ENCODE measurements at places on chromosomes 1 and 21. TPM values are rescaled to one million over a fixed set of nuclear protein-coding genes. Genes with fewer than 3 reads are reported as not detected.
A peak's percentile ranks its signal among the peaks of the same experiment; 100 is the strongest.

- no peaks in the 10 kb centered on the region for H3K27me3 ChIP-seq
- no peaks in the 10 kb centered on the region for H3K36me3 ChIP-seq
- peaks cover 26% of the 10 kb centered on the region for H3K4me1 ChIP-seq
- no peak overlapping the region for H3K4me3 ChIP-seq
- peak overlapping the region; percentile 81 for H3K27ac ChIP-seq
Observed at GRCh38 chr1:228937851-228938536, 202.7 kb downstream of the RHOU start.

- H3K4me1 ChIP-seq: no peaks in the 10 kb centered on the region
- no peaks in the 10 kb centered on the region for H3K27me3 ChIP-seq
- DNase-seq: no peak
- no peak overlapping the region for H3K27ac ChIP-seq
- H3K36me3 ChIP-seq: no peaks in the 10 kb centered on the region
- no peak overlapping the region for H3K4me3 ChIP-seq
Observed at GRCh38 chr1:217333939-217334338, 297.0 kb downstream of the GPATCH2 start.

The STYXL2 gene
- total RNA-seq: 393 TPM

GRCh38 chr1:204493145-204493983, 1.2 kb downstream of the PIK3C2B start:
- H3K27ac ChIP-seq: peak overlapping the region; percentile 88
- peak; percentile 70 for DNase-seq
- peaks cover 13% of the 10 kb centered on the region for H3K4me1 ChIP-seq
- H3K4me3 ChIP-seq: peak overlapping the region; percentile 78

The KCNJ9 gene
- total RNA-seq: not detected

The TFF1 gene
- total RNA-seq: not detected

The PLEKHN1 gene
- not detected for total RNA-seq

The SIPA1L2 gene
- 95.1 TPM for total RNA-seq

DNA sequence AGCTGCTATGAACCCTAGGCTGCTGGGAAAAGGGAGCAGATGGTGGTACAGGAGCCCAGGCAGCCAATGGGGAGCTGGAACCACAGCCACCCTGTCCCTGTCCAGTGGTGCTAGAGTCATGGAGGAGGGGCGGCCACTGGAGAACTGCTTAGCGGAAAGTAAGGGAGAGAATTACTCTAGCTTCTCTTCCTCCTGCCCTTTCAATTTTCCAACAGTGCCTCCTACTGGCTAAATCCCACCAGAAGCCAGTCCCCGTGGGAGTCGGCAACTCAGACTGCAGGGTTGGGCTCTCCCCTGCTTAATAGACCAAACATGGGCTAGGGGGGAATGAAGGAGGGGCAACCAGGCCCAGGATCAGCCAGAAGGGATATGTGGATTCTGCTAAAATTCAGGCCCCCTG, 154.5 kb downstream of the ACTL8 start:
- H3K4me1 ChIP-seq: no peaks in the 10 kb centered on the region
- H3K36me3 ChIP-seq: no peaks in the 10 kb centered on the region
- H3K27me3 ChIP-seq: no peaks in the 10 kb centered on the region
- no peak overlapping the region for H3K4me3 ChIP-seq

- H3K36me3 ChIP-seq: no peaks in the 10 kb centered on the region
- DNase-seq: no peak
- no peaks in the 10 kb centered on the region for H3K27me3 ChIP-seq
- H3K27ac ChIP-seq: no peak overlapping the region
- H3K4me3 ChIP-seq: no peak overlapping the region
Observed at GRCh38 chr1:184990204-184990603, 15.9 kb upstream of the NIBAN1 start.

- peaks cover 4% of the 10 kb centered on the region for H3K4me1 ChIP-seq
- H3K36me3 ChIP-seq: no peaks in the 10 kb centered on the region
- no peak overlapping the region for H3K27ac ChIP-seq
- DNase-seq: no peak
Observed at GRCh38 chr1:20143734-20144565, 4.8 kb downstream of the PLA2G2F start.

DNA sequence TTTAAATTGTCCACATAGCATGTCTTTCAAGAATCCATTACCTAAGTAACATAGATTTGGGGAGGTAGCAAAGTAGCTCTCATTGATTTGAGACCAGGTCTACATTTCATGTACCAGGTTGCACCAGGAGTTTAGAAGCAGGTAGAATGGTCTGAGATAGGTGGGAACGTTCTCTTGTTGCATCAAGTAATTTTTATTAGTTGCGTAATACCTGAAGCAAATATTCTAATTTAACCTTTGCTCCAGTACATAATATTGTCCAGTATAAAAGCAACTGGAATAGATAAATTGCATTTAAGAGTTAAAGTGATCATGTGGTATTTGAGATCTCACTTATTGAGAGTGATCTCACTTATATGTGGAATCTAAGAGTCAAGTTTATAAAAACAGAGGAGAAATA, 597.1 kb upstream of the PRMT6 start:
- no peak overlapping the region for H3K27ac ChIP-seq
- no peaks in the 10 kb centered on the region for H3K27me3 ChIP-seq
- H3K4me3 ChIP-seq: no peak overlapping the region
- no peaks in the 10 kb centered on the region for H3K4me1 ChIP-seq

The C2CD2 gene
- total RNA-seq: 8.5 TPM

The FCRL2 gene
- 0.17 TPM for total RNA-seq

DNA sequence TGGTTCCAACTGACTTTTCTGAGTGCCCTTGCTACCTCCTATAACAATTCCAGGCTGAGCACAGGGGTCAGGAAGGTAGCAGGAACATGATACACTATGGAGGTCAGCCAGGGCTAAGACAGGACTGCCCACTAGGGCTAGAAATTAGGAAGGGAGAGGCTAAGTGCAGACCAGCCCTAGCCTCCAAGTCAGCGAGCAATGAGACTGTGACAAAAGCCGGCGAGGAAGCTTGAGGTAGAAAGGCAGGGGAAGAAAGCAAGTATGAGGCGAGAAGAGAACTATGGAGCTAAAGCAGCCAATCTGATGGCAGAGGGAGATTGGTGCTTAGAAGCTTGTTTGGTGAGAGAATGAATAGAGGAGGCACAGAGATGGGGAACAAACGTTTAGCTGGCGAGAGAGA, 4.7 kb downstream of the UROD start:
- H3K4me1 ChIP-seq: peaks cover 3% of the 10 kb centered on the region
- no peaks in the 10 kb centered on the region for H3K27me3 ChIP-seq
- H3K36me3 ChIP-seq: peaks cover 12% of the 10 kb centered on the region
- no peak overlapping the region for H3K27ac ChIP-seq
- H3K4me3 ChIP-seq: no peak overlapping the region

GRCh38 chr1:8202182-8202905, 115.6 kb upstream of the SLC45A1 start:
- H3K27me3 ChIP-seq: no peaks in the 10 kb centered on the region
- peaks cover 53% of the 10 kb centered on the region for H3K4me1 ChIP-seq
- peak overlapping the region; percentile 27 for H3K4me3 ChIP-seq
- peak; percentile 52 for DNase-seq
- peak overlapping the region; percentile 74 for H3K27ac ChIP-seq

- no peak overlapping the region for H3K27ac ChIP-seq
- H3K36me3 ChIP-seq: no peaks in the 10 kb centered on the region
- no peak overlapping the region for H3K4me3 ChIP-seq
- no peak for DNase-seq
- no peaks in the 10 kb centered on the region for H3K4me1 ChIP-seq
Observed at GRCh38 chr1:218614031-218614430, 268.9 kb downstream of the TGFB2 start.

The IL22RA1 gene
- not detected for total RNA-seq

GRCh38 chr1:13801655-13802486, 101.9 kb downstream of the PRDM2 start:
- DNase-seq: no peak
- H3K36me3 ChIP-seq: peaks cover 4% of the 10 kb centered on the region
- H3K4me1 ChIP-seq: peaks cover 9% of the 10 kb centered on the region
- H3K27ac ChIP-seq: no peak overlapping the region

- H3K27me3 ChIP-seq: no peaks in the 10 kb centered on the region
- no peak overlapping the region for H3K27ac ChIP-seq
- no peak overlapping the region for H3K4me3 ChIP-seq
- no peak for DNase-seq
- no peaks in the 10 kb centered on the region for H3K4me1 ChIP-seq
- no peaks in the 10 kb centered on the region for H3K36me3 ChIP-seq
Observed at GRCh38 chr1:76482272-76482671, 385.0 kb upstream of the ST6GALNAC5 start.

The NBPF12 gene
- total RNA-seq: 3.2 TPM

GRCh38 chr1:232822530-232822929, 17.3 kb downstream of the MAP10 start:
- no peak overlapping the region for H3K27ac ChIP-seq
- H3K27me3 ChIP-seq: no peaks in the 10 kb centered on the region
- no peak for DNase-seq
- H3K36me3 ChIP-seq: no peaks in the 10 kb centered on the region
- no peaks in the 10 kb centered on the region for H3K4me1 ChIP-seq

GRCh38 chr1:21332554-21333311, 42.5 kb upstream of the ECE1 start:
- no peaks in the 10 kb centered on the region for H3K36me3 ChIP-seq
- peak overlapping the region; percentile 90 for H3K27ac ChIP-seq
- DNase-seq: no peak
- H3K27me3 ChIP-seq: no peaks in the 10 kb centered on the region

GRCh38 chr1:226447932-226448665, 40.2 kb upstream of the PARP1 start:
- H3K4me3 ChIP-seq: no peak overlapping the region
- H3K27ac ChIP-seq: no peak overlapping the region
- no peaks in the 10 kb centered on the region for H3K4me1 ChIP-seq
- peaks cover 3% of the 10 kb centered on the region for H3K27me3 ChIP-seq
- no peak for DNase-seq

- DNase-seq: no peak
- H3K4me1 ChIP-seq: no peaks in the 10 kb centered on the region
- H3K27me3 ChIP-seq: peaks cover 44% of the 10 kb centered on the region
- H3K4me3 ChIP-seq: no peak overlapping the region
- no peak overlapping the region for H3K27ac ChIP-seq
Observed at GRCh38 chr1:38076038-38076437, 29.4 kb upstream of the POU3F1 start.

GRCh38 chr1:50724626-50725286, 235.3 kb downstream of the FAF1 start:
- H3K36me3 ChIP-seq: peaks cover 18% of the 10 kb centered on the region
- H3K27me3 ChIP-seq: no peaks in the 10 kb centered on the region
- no peaks in the 10 kb centered on the region for H3K4me1 ChIP-seq
- H3K27ac ChIP-seq: no peak overlapping the region

- no peak overlapping the region for H3K4me3 ChIP-seq
- no peak for DNase-seq
- no peaks in the 10 kb centered on the region for H3K36me3 ChIP-seq
- H3K4me1 ChIP-seq: no peaks in the 10 kb centered on the region
- H3K27ac ChIP-seq: no peak overlapping the region
- no peaks in the 10 kb centered on the region for H3K27me3 ChIP-seq
Observed at GRCh38 chr1:69787151-69787550, 219.4 kb downstream of the LRRC7 start.

The LMOD1 gene
- 13.5 TPM for total RNA-seq

The NR1I3 gene
- total RNA-seq: not detected

The RAB7B gene
- total RNA-seq: 2.1 TPM

Data from heart right ventricle (tissue), 16 donors.